Skeletal muscle cell (primary cell): ENCODE measurements at places on chromosomes 2 and 18.

DNA sequence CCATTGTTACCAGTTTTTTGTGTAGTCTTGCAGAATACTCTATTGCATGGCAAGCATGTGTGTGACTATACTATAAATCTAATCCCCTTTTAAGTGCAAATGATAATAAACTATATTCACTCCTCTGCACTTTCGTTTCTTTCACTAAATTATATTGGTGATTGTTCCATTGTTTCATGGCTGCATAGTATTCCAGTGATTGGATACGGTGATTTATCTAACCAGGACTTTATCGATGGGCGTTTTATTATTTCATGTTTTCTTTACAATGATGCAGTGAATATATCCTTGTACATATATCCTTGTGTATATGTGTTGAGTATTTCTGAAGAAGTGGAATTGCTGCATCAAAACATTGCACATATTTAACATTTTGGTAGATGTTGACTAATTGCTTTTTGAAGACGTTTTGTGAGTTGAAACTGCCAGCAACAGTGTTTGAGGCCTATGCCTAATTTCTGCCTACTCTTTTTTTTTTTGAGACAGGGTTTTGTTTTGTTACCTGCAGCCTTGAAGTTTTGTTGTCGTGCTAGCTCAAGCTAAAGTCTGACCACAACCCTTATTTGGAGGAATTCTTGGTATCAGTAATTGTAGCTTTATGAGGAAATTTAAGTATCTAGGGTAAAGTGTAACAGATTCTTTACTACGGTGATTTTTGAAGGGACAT is 2.7 kb downstream of the MIB1 start:
- DNase-seq: no peak

- DNase-seq: no peak
Measured at GRCh38 chr2:23029111-23029510, 355.9 kb upstream of the KLHL29 start.

- peak; percentile 75 for DNase-seq
Measured at GRCh38 chr2:226802573-226802972, 3.0 kb upstream of the IRS1 start.

- DNase-seq: peak; percentile 88
Measured at GRCh38 chr2:64404002-64404731, 49.8 kb upstream of the LGALSL start.

DNA sequence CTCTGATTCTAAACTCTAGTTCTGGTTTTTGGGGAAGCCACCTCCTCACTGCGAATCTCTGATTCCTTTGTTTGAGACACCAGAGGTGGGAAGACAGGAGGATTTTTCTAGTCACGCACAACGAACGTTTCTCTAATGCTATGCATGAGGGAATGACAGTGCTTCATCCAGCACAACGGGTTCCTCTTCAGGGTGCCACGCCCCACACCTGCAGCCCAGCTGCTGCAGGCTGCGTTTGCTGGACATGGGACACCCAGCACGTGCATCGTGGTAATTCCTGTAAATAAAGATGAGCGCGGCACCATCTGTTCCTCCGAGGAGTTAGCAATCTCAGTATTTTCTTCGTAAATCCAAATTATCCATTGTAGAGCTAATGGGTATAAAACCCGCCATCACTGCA is 37.5 kb upstream of the TPO start:
- no peak for DNase-seq

DNA sequence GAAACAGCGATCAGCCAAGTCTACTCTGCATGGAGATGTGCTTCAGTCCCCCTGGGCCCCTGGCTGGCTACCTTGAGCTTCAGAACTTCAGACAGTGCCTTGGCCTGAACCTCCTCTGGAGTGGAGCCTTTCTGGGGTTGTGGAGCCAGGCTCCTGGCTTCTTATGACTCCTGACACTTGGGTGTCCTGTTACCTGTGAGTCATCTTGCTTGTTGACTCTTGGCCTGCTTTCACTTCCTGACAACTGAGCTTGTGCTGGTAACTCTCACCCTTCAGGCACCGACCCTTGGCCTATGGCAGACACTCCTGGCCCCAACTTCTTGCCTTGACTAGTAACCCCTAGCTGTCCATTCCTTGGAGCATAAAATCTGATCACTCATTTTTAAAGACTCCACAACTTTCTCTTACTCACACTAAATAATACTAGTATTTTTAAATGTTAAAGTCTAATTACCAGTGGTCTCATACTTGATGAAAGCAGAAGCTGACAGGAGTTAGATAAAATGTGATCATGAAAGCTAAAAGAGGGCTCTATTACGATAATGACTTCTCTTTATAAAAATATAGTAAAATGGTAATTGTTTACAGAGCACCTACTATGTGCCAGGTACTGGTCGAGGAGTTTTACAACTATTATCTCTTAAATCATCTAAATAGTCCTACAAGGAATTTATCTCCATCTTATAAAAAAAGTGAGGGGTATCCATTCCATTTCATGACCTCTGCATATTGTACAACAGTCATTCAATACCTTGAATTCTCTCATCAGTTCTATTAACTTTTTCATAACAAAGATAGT is 46.3 kb upstream of the VIT start:
- peak; percentile 48 for DNase-seq

DNA sequence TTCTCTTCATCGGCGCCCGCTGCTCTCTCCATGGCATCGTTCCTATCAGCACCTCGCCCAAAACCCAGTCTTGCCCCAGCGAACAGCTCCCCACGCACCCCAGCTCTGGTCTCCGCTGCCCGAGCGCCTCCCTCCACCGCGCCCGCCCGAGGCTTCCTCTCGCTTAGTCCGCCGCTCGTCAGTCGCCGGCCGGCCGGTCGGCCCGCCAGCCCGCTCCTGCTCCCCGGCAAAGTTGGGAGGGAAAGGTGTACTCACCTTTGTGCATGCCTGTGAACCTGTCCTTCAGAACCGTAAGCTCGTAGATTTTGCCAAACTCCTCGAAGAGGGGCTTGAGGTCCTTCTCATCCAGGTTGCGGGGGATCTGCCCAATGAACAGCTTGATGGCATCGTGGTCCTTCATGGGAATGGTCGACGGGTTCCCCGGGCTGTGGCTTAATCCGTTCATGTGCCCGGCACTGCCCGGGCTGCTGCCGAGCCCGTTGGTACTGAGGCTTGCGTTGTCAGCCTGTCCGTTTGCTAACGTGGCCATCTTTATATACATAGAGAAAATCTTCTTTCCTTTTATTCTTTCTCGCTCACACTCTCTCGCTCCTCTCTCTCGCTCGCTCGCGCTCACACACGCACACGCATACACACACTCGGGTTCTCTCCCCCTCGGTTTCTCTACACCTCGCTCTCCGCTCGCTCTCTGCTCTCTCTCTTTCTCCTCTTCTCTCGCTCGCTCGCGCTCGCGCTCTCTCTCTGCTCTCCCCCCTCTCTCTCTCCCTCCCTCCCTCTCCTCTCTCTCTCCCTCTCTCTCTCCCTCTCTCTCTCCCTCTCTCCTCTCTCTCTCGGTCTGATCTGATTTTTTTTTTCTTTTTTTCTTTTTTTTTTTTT is at the start of gene CELF4:
TSS of gene CELF4 (minus strand) at position 698 of the 876 bp plus-strand sequence.
- DNase-seq: no peak

DNA sequence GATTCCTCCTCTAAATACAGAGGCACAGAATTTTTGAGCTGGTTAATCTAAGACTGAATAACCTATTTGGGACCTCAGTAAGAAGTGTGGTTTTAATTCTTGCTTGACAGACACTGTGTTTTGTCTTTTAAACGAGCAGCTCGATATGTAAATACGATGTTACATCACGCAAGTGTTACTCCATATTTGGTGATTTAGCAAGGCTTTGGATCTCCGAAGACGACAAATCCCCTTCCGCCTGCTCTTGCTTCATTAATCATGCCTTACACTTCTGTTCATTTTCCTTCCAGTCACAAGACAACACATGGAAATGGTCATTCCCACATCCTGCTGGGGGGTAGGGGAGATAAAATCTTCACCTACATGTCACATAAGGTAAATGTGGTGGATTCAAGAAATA is 9.4 kb downstream of the BCL11A start:
- DNase-seq: no peak

- DNase-seq: peak; percentile 32
Measured at GRCh38 chr18:25099895-25100294, 252.1 kb downstream of the ZNF521 start.
